ENCODE measurements at places on chromosomes 2 and 18. TPM values are rescaled to one million over a fixed set of nuclear protein-coding genes. Genes with fewer than 3 reads are reported as not detected.

GRCh38 chr18:37654731-37655369 lies 89.3 kb upstream of the CELF4 start:
- no peak for DNase-seq

DNA sequence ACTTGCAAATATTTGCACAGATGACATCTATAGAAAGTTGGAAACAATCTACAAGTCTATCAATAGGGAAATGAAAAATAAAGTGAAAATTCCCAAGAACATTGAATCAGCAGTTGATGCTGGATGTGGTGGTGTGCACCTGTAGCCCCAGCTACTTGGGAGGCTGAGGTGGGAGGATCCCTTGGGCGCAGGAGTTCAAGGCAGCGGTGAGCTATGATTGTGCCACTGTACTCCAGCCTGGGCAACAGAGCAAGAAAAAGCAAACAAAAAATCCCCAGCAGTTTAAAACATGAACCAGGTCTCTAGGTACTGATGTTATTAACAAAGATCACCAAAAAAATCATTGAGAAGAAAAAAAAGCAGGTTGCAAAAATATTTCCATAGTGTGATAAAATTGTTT lies 15.4 kb upstream of the NDUFV2 start:
- DNase-seq: no peak

DNA sequence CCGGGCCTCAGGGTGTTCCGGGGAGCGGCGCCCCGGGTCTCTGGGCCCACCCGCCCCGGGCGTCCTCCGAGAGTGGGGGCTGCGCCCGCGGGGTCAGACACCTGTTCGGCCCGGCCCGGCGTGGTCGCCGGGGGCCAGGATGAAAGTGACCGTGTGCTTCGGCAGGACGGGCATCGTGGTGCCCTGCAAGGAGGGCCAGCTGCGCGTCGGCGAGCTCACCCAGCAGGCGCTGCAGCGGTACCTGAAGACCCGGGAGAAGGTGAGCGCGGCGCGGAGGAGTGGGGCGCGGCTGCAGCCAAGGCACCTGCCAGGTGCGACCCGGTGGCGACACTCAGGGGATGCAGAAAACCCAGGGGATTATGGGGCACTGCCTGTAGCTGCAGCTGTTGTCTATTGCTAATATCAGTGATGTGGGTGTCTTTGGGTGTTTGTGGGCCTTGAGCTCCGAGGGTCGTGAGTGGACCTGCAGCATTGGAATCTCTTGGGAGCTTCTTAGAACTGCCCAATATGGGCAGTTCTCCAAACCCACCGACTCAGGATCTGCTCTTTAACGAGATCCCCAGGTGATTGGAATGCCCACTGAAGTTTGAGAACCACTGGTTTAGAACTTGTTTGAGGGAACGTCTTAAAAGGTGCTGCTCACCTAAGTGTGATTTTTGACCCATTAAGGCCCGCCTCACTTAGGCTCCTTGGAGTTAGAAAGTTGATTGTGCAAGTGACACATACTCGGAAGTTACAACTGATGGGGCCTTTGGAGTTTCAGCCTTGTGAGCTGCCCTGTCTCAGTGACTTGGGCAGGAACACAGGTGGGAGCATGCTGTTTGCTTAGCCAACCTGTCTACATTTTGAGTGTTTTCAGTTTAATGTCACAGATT lies 823 bp downstream of the PARD3B start:
- peak; percentile 3 for DNase-seq

DNA sequence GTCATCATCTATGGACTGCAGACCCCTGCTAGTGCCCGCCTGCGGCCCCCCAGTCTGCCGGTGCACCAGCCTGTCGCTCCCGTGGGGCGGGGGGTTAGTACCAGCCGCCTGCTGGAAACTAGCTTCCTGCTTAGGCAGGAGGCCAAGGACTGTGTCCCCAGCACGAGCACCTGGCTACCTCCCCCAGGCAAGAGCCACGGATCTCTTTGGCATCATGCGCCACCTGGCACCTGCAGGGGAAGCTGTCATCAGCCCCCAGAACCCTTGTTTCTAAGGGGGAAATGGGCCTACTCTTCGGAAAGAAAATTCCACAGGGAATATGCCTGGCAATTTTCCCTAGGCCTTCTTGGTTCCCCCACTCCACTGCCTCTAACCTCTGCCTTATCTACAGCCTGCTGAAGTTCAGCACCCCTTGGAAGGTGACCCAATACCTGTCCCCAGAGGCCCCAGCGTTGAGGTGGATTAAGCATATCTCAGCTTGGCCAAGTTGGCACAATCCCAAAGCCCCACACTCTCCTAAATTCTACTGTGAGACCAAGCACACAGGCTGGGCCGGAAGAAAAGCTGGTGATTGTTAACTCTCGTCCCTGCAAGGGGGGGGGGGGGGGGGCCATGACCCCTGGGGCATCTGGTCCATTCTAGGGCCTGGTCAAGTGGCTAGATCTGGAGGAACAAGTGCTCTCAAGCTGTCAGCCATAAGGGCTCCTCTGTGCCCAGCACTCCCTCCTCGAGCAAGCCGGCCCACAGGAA lies 62.0 kb upstream of the POMC start:
- no peak for DNase-seq

DNA sequence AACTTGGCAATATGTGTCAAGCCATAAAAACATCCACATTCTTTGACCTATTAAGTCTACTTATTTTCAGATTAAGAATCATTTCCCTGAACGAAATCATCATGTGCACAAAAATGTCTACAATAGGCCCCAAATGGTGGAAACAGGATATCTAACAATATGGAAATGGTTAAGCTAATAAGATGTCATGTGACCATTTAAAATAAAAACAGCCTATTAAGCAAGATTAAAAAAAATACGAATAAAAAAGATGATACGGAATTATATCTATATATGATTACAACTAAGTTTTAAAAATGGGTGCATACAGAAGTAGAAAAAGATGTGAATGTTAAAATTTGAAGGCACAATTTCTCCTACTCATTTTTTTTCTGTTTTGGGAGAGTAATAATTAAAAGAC lies 118.6 kb upstream of the ACVR1C start:
- no peak for DNase-seq

The ERBB4 gene
- polyA plus RNA-seq: not detected

GRCh38 chr2:240481720-240482119 lies 46.3 kb downstream of the GPC1 start:
- no peak for DNase-seq

The OSR1 gene
- not detected for polyA plus RNA-seq

DNA sequence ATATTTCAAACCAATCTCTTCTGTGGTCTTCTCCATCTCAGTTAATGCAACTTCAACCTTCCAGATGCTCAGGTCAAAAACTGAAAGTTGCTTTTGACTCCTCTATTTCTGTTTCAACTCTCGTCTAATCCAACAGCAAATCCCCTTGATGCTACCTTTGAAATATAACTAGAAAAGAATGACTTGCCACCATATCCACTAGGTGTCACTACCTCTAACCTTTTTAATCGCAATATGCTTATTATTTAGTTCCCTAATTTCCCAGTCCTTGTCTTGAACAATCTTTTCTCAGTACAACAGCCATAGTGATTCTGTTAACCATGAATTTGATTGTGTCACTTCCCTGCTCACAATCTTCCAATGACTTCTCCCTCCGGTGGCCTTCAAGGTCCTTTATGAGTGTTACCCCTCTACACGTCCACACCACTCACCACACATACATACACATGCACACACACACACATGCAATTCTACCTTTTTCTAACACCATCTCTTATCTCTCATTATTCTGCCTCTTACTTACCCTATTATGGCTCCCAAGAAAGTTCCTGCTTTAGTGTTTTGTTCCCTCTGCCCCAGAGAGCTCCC lies 245.5 kb upstream of the KCNJ3 start:
- no peak for DNase-seq

The BOLL gene
- polyA plus RNA-seq: not detected

GRCh38 chr2:11669454-11670291 lies at the start of gene NTSR2:
NTSR2 (minus strand) TSS chr2:11670195; CDS start chr2:11670129, 66 bp downstream.
- DNase-seq: peak; percentile 24

DNA sequence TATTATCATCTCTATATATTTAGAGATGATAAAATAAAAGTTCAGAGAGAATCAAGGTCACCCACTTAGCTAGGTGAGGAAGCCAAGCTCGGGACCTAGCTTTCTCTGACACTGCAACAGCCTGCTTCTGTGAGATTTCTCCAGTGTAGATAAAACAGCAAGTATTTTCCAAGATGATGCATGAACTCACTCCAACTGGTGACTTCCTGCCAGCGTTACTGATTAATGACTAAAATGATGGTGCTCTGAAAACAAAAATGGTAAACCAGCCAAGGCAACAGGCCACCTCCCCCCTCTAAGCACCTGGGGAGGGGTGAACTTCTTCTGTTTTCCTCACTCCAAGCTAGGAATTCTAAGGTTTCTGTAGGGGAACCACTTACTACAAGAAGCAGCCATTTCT lies 510.2 kb upstream of the ID2 start:
- no peak for DNase-seq

DNA sequence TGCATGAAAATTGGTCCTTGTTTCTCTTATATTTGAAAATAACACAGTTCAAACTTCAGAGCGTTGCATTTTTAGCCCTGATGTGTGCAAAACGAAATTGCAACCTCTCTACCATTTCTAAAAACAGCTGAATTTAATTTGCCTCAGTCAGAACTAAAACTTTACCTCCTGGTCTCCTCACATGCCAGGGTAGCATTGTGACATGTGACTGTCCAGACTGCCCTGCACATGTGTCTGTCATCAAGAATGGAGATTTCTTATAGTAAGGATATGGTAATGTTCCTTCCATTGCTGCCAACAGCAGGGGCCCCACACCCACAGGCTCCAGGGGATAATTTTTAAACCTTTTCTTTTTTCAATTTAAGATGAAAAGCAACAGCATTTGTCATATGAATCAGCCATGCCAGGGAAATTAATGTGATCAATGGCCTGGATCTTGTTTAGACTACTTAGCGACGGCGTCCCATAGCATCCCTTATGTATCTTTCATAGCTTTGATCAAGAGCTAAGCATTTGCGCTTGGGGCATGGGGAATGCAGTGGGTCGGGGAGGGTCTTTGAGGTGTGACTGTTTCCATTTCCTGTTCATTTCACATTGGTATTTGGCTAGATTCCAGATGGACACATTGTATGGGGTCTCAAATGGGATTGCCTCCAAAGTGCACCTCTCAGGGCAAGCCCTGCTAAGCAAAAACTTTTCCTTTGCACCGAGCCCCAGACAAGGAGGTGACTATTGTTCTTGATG lies 92.4 kb upstream of the RASGRP3 start:
- no peak for DNase-seq

GRCh38 chr2:54455131-54455562 lies 980 bp upstream of the SPTBN1 start:
- DNase-seq: no peak

The ACADL gene
- not detected for polyA plus RNA-seq

DNA sequence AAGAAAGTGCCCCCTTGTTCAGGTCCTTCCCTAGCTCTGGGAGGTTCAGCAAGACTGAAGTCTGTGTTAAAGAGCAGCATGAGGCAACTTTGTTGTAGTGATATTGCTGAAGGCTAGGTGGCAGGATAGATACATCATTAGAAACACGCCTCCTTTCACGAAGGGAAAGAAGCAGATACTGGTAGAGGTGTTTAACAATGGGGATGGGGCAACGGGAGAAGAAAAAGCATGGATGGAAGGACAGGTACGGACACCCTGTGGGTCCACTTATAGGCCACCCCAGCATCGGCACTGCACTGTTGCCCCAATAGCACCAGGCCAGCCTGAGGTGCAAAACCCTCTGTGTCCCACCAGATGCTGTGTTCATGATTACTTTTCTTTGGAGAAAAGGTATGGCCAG lies 3.5 kb upstream of the IGFBP5 start:
- no peak for DNase-seq

DNA sequence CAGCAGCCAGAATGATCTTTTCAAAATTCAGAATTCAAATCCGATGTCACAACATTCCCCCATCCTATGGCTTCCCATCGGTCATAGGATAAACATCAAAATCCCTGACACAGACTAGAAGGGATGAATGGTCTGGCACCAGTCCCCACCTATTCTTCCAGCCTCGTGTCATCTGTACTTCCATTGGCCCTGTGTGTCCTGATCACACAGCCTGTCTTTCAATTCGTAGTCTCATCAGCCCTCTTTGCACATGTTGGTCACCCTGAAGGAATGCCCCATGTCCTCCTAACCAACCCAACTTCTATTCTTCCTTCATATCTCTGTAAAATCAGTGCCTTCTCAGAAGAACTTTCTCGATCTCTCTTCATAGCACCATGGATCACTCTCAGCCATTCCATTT lies 157.2 kb downstream of the NEB start:
- DNase-seq: no peak

- DNase-seq: no peak
These were observed 75.3 kb downstream of the NFATC1 start for GRCh38 chr18:79471046-79471445.

DNA sequence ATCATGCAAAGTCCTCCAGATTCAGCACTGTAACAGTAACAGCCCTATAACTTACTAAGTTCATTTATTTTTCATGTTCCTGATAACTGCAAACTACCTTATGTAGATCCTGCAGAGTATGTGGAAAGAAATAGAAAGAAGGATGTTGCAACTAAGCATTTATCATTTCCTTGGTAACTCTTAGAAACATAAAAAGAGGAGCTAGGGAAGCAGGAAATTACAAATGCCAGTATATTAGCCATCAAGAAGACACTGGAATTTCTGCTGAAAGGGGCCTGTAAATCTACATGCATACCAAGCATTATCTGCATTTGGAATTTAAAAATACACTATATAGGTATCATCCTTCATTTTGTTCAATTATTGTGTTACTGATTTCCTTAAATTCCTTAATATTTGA lies 66.8 kb downstream of the PDE11A start:
- DNase-seq: no peak

DNA sequence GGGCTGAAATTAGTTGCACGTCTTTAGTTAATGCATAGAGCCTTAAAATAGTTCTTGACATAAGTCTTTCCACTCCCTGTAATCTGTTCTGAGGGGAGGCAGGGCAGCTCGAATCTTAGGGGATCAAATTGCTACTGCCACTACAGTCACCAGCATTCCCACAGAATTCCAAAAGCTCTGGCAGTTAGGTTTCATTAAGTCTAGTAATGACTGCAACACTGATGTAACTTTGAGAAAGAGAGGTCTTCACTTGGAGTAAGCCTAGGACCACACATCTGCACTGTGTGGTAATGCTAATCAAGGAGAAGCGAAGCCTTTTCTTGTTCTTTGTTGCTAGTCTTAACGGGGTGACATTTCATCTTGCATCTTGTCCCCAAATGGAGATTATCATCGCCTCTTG lies 19.3 kb upstream of the NCK2 start:
- DNase-seq: no peak

- no peak for DNase-seq
These were observed 35.3 kb downstream of the ADCYAP1 start for GRCh38 chr18:939958-940357.

DNA sequence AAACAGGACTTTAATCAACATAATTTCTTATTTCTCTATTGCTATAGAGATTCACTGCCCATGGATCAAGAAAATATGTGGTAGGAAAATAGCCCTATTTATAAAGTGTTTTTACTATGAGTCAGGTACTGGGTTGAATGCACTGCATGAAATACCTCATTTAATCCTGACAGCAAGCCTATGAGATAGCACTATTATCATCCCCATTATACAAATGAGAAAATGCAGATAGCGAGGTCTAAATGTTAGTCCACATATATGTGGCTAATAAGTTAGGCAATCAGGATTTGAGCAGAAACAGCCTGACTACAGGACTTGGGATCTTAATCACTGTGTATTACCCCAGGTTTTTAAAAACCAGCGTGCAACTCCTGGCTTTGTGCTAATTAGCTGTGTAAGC lies 8.5 kb upstream of the LYPD1 start:
- no peak for DNase-seq

The CHN1 gene
- polyA plus RNA-seq: 14.1 TPM

The IL1B gene
- not detected for polyA plus RNA-seq

GRCh38 chr2:205557873-205558272 lies 124.4 kb upstream of the NRP2 start:
- no peak for DNase-seq

GRCh38 chr2:233037078-233037477 lies 4.6 kb downstream of the NEU2 start:
- no peak for DNase-seq
